ENCODE measurements at places on chromosomes 16 and 17.

- no peak for DNase-seq
Observed at GRCh38 chr17:43588664-43589435, 42.7 kb upstream of the ETV4 start.

GRCh38 chr17:55295411-55296170 lies 30.8 kb downstream of the HLF start:
- peak; percentile 60 for DNase-seq

DNA sequence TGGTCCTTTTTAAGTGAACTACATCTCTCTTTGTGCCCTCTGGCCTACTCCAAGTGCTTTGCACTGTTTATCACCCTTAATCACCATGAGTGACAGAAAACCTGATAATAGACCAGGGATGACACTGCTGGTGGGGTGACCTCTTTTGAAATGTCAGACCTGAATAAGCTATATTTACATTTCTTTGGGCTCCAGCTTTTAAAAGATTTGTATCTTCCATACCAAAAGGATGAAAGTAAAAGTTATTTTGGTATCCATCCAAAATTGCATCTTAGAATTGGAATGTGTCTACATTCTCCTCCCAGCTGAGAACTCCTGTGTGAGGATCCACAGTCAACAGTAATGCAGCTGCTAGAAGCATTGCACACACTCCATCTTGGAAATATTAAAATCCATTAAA lies 370.0 kb downstream of the CDH11 start:
- DNase-seq, result no peak

DNA sequence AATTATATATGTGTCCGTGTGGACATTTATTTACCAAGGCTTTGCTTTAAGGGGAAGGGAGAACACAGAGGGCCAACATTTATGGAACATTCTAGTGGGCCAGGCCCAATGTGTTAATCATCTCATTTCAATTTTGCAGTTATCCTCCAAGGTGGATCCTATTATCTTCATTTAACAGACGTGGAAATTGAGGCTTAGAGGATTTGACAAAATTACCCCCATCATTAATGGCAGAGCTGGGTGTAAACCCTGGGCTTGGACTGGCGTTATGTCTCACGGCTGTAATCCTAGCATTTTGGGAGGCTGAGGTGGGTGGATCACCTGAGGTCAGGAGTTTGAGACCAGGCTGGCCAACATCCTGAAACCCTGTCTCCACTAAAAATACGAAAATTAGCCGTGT lies 26.4 kb downstream of the PITPNC1 start:
- no peak for DNase-seq

GRCh38 chr16:66660422-66661209 lies 35.9 kb downstream of the CMTM4 start:
- no peak for DNase-seq

- peak; percentile 78 for DNase-seq
Observed at GRCh38 chr17:62724398-62725146, 83.5 kb downstream of the MARCHF10 start.

DNA sequence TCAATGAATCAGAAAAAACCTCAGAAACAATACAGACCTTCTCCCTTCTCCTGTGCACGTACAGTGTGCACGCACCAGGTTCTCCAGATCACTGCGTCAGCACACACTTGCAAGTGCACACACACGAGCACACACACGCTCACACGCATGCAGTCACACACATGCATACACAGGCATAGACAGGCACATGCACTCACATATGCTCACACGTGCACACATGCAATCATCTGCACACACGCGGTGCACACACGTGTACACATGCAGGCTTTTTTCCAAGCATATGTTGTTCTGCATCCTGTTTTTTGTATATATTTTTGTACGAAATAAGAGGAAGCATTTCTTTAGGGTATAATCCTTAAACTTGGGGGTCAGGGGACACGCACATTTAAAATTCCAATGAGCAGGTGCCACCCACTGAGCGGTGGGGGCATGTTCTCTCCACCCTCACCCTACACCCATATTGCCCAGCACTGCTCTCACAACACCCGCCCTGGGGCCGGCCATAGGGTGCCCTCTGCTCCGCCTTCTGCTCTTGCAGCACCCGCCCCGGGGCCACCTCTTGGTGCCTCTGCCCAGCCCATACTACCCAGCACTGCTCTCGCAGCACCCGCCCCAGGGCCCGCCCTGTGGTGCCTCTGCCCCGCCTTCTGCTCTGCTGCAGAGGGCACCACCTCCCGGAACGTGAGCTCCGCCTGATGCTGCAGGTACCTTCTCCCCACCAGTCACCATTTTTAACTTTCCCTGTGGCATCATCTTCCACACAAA lies 20.9 kb downstream of the KLHDC4 start:
- DNase-seq, result no peak

DNA sequence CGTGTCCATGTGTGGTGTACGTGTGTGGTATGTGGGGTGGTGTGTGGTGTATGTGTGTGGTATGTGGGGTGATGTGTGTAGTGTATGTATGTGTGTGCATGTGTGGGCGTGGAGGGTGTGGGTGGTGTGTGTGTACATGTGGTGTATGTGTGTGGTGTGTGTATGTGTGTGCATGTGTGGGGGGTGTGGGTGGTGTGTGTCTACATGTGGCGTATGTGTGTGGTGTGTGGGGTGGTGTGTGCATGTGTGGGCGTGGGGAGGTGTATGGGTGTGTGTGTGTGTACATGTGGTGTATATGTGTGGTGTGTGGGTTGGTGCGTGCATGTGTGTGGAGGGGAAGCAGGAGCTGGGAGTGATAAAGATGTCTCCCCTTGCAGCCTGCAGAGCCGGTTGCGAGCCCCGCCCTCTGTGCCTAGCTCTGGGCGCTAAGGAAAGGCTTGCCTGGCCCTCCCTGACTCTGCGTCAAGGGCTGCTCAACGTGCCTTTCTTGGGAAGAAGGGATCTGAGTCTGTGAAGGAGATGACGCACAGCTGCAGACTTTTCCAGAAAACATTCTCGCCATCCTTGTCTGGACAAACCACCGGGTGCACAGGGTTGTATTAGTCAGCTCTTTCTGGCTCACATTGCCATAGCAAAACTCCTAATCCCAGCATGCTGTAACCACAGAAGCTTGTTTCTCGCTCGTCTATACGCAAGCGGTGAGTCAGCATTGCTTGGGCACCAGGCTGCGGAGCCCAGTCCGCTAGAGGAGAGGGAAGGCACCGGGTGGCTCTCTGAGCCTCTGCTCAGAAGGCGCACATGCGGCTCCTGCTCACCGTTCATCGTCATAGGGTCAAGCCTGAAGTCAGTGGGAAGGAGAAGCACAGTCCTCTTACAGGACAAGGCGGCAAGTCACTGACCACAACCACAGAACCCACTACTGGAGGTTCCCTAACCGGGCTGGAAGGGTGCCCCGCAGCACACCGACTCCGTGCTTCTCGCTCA lies 2.0 kb upstream of the CD300H start:
- no peak for DNase-seq

GRCh38 chr17:47712330-47713023 lies 18.5 kb downstream of the TBKBP1 start:
- no peak for DNase-seq

GRCh38 chr17:11813871-11814270 lies 183.4 kb downstream of the ZNF18 start:
- DNase-seq, result no peak

- peak; percentile 82 for DNase-seq
Observed at GRCh38 chr17:43694081-43694870, 32.6 kb upstream of the MEOX1 start.

DNA sequence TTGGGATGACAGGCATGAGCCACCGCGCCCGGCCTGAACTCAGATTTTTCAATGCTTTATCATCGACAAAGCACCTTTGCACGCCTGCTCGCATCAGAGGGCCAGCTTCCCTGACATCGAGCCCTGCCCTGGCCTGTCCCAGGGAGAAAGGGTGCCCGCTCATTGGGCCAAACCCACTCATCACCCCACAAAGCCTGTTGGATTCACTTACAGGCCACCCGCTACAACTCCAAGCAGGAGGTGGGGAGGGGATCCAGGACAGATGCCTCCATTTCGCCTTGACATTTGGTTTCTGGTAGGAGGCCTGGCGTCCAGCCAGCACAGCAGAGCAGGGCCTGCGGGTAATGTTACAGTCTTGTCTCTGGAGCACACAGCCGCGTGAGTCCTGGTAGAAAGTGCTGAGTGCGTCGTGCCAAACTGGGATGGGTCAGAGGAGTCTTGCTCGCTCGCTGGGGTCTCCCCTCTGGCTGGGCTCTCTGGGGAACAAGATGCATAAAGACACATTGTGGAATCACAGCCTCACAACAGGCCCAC lies 19.8 kb downstream of the SMTNL2 start:
- DNase-seq, result no peak

DNA sequence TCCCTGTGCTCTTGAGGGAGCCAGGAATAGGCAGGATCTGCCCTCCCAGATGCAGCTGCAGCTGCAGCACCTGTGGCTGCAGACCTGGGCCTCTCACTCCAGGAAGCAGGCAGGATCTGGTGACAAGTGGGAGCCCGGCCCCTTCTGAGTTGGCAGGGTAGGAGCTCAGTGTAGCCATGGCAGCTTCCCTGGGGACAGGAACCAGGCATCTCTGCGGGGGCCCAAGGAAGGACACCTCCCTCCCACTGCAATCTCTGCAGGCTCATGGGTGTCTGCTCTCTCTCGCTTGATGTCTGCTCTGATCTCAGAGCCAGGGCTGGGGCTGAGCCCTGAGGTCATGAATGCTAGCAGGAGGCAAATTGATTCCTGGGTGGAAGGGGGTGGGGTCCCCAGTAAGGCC lies 592.5 kb upstream of the CA10 start:
- DNase-seq, result no peak

DNA sequence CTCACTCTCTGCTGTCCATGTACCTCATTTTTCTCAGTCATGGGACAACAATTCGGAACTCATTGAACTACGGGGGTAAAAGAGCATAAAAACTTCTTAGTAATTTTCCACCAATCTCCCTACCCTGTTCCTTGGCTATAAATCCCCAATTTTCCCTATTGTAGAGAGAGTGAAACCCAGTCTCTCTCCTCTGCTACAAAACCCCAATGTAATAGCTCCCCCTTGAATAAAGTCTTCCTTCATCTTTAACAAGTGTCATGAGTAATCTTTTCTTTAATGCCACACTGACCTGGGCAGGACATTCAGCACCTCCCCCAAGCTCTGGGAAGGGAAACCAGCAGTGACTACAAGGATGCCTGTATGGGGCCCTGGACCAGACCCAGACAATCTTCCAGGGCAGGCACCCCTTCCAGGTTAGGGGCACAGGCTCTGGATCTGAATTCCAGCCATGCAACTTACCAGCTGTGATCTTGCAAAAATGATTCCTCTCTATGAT lies 10.2 kb upstream of the EIF1 start:
- DNase-seq, result no peak

- no peak for DNase-seq
Observed at GRCh38 chr16:81553080-81553813, 108.6 kb downstream of the CMIP start.

- DNase-seq, result no peak
Observed at GRCh38 chr16:27236635-27237218, 31.8 kb downstream of the NSMCE1 start.

- no peak for DNase-seq
Observed at GRCh38 chr16:78464833-78465232, 365.4 kb downstream of the WWOX start.

GRCh38 chr16:24988593-24989338 lies 26.4 kb downstream of the ARHGAP17 start:
- no peak for DNase-seq

- peak; percentile 36 for DNase-seq
Observed at GRCh38 chr16:7025616-7026190, 306.9 kb upstream of the RBFOX1 start.

DNA sequence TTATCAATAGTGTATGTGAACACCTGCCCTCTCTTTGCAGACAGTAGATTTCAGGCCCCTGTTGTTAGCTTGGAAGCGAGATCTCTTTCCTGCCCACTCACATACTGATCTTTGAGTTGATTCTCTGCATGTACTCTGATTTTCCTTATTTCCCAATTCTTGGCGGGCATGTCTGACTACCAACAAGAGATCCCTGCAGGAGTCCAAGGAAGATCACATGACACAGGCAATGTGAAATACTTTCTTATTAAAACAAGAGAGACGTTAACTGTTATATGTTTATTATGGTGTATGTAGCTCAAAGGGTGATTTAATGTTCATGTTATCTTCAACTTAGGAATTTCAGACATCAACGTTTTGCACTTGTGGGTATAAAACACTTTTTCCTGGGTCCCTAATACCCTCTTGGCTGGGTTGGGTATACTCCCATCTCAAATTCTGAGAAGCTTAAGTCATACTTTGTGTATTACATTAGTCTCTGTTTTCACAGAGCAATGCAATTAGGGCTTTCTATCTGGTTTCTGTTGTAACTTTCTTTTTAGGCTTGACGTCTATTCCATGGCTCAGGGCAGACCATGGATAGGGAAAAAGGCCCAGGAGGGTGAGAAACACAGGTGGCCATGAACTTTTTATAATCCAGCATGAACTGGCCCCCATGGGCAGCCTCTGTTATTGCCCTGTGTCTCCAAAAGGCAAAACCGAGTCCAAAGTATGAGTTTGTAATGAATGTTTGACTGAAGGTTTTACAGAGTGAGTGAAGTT lies 32.2 kb downstream of the HSD17B2 start:
- DNase-seq, result no peak

GRCh38 chr17:56896968-56897359 lies 16.9 kb downstream of the TRIM25 start:
- no peak for DNase-seq

DNA sequence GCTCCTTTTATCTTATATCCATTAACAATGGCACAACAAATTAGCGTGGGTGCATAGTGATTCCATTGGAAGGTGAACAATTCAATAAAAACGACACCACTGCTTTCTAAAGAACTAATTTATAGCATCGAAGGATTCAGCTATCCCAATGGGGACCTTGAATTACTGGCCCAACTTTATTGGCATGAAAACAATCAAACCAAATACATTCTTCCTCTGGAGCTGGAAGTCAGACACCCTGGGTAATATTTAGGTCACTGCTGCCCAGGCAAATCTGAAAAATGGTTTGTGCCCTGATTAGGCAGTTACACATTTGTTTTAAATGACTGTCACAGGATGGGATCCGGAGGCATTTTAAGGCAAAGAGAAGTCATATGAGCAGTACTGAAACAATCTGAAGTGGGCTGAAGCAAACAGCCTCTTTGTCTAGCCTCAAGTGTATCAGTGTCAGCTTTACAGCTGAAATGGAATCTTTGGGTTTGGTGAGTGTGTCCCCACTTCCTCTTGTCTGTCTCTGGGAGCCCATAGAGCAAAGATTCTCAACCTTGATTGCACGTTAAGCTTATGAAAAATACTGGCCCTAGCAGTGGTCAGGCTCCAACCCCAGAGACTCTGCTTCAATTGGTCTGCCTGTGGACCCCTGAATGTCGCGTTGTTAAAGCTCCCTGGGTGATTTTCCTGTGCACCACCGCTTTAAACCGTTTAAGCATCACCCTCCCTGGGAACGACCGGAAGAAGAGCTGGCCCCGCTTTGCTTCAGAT lies 30.3 kb downstream of the CDK5R1 start:
- DNase-seq, result no peak

Measured in activated CD4-positive, alpha-beta T cell treated with anti-CD3 and anti-CD28 coated beads, Interleukin-2, amount 10 ng/mL, durations not matched to agents 7 days and 5 days (primary cell).